ENCODE measurements at places on chromosomes 7 and 10.

DNA sequence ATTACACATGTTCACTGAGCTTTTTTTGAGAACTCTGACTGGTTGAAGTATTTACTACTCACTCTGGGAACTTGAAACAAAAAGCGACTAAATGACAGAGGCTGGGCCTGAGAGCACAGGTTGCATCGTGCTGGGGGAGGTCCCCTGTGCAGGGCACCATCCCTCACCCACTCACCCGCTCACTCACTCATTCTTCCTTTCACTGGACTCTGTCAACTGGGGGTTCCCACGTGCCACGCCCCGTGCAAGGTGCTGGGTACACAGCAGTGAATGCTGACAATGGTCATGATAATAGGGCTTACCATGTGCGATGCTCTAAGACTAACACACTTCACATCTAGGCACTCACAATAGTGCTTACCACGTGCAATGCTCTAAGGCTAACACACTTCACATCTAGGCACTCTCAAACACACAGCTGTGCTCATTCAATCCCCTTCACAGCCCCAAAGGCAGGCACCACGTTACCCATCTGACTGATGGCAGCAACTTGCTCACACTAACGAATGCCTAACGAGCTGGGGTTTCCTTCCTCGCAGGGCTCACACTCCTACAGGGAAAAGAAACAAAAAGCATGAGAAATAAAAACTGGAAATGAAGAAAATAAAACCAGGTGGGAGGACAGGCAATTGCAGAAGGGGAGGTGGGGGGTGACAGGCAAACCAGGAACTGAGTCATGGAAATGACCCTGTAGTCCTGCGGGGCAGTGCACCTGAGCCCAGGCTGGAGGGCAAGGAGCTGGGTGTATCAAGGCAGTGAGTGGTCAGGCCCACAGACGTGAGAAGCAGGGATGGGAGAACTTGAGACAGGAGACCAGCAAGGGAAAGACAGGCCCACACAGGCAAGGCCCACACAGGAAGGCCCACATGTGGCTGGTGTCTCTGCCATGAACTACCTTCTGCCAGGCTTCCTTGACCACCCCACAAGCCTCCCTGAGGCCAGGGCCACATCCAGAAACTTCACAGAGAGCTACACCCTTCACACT, 147.0 kb upstream of the FAM20C start:
- DNase-seq, result no peak

GRCh38 chr7:23205909-23206767, 24.3 kb downstream of the NUP42 start:
- DNase-seq, result no peak

GRCh38 chr7:133345690-133346421, 93.0 kb downstream of the EXOC4 start:
- DNase-seq, result no peak

- no peak for DNase-seq
Observed at GRCh38 chr10:71243756-71244395, 31.5 kb downstream of the UNC5B start.

GRCh38 chr7:76089865-76090475, 42.1 kb downstream of the MDH2 start:
- DNase-seq, result no peak

GRCh38 chr10:104906112-104906511, 265.0 kb downstream of the SORCS3 start:
- DNase-seq, result no peak

GRCh38 chr7:44645254-44645653, 38.8 kb downstream of the OGDH start:
- no peak for DNase-seq

- DNase-seq, result no peak
Observed at GRCh38 chr10:102152545-102152890, 329 bp downstream of the NOLC1 start.

GRCh38 chr10:128808921-128809440, 658.1 kb upstream of the MGMT start:
- no peak for DNase-seq

- DNase-seq, result no peak
Observed at GRCh38 chr7:135341049-135341448, 107.4 kb downstream of the STRA8 start.

DNA sequence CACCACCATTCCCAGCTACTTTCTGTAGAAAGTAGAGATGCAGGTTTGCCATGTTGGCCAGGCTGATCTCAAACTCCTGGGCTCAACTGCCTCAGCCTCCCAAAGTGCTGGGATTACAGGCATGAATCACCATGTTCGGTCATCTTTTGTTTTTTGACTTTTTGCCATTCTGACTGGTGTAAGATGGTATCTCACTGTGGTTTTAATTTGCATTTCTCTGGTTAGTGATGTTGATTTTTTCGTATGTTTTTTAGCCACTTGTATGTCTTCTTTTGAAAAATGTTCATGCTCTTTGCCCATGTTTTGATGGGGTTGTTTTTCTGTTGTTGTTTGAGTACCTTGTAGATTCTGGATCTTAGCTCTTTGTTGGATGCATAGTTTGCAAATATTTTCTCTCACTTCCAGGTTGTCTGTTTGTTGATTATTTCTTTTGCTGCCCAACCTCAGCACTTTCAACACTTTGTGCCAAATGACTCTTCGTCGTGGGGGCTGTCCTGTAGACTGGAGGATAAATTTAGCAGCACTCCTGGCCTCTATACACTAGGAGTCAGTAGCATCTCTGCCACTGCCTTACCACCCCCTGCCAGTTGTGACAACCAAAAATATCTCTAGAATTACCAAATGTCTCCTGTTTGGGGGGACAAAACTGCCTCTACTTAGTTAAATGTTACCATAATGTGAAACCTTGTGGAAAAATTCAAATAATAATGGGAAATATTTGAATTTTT, 6.5 kb upstream of the CPED1 start:
- DNase-seq, result no peak

DNA sequence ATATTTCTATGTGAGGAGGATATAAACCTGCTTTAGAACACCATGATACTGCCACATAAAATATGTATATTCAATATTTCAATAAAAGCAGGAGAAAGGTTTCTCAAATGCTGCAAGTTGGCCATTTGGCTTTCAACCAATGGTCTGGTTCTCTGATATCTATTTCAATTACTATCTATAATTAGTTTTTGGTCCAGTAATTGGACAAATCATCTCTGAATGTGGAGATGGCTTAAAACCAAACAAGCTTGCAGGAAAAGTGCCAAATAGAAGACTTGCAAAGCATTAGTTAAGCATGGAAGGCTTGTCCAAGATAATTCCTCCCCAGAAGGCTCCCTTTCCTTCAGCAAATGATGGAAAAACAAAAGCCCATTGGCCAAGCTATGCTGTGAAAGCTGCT, 140.1 kb downstream of the CPEB3 start:
- no peak for DNase-seq

DNA sequence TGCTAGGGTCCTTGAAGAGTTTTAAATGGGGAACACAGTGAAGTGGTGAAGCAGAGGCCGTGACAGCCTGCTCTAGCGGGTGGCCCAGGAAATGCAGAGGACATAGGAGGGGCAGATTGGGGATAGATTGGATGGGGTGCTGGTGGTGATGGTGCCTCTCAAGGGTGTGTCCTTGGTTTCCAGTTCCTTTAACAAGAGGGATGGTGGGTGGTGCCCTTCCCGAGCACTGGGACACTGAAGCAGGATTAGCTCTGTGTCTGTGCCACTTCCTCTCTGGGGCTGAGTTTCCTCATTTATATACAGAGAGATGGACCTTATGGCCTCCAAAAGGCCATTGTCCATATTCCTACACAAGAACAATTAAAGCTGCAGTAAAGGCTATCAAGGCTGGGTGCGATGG, 285.5 kb downstream of the TCF7L2 start:
- no peak for DNase-seq

GRCh38 chr7:136033413-136034031, 56.4 kb upstream of the MTPN start:
- no peak for DNase-seq

GRCh38 chr10:25530306-25530705, 355.5 kb downstream of the GPR158 start:
- DNase-seq, result no peak

DNA sequence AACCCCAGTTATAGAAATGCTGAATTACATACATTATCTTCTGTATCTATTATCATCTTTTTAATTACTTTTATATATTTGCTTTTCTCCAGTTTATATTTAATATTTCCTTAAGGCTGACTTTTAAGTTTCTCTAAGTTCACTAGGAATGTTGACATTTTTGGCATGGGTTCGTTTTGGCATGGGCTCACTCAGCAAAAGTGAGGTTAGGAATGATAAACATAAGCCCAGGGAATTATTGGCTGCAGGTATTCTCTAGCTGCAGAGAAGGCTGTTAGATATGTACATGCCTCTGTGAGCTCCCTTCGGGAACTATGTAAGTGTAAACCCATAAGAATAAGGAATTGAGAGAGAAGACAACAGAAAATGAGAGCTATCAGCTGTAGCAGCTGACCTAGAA, 63.6 kb upstream of the RAB18 start:
- DNase-seq, result no peak

- DNase-seq, result no peak
Observed at GRCh38 chr7:386385-386784, 96.4 kb downstream of the FOXL3 start.

DNA sequence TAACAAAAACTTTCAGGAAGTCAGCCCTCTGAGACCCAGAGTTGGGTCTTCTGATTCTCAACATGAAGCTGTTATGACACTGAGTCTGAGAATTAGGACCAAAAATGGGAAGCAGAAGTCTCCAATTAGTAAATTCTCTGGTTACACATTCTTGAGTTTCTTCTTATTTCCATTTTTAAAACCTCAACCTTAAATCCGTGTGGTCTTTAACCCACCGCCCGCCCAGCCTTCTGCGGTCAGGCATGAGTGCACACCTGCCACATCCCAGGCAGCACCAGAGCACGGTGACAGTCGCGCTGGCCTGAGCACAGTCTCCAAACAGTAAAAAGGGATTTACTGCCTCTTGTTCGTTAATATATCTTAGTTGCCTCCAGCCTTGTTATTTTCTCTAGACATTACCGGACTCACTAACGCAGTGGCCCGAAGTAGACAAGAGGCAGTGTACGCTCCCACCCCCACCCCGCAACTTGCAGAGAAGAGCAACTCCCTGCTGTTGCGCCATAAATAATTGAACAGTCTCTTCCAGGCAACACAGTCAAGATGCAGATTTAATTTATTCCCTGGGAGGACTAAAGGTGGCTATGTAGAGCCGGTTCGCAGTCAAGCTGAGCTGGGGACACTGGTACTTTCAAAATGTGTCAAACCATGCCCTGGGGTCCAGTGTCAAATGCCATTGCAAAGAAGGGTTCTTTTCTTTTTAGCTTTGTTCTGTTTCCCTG, 147.0 kb upstream of the CELF2 start:
- DNase-seq, result no peak

GRCh38 chr10:95353123-95353522, 62.3 kb upstream of the PDLIM1 start:
- DNase-seq, result no peak

GRCh38 chr10:99619851-99620710, at the start of gene SLC25A28:
SLC25A28 (minus strand) TSS chr10:99620439; CDS start chr10:99620335, 104 bp downstream.
- DNase-seq, result peak; percentile 100

- DNase-seq, result no peak
Observed at GRCh38 chr7:21261627-21262594, 166.0 kb upstream of the SP4 start.

DNA sequence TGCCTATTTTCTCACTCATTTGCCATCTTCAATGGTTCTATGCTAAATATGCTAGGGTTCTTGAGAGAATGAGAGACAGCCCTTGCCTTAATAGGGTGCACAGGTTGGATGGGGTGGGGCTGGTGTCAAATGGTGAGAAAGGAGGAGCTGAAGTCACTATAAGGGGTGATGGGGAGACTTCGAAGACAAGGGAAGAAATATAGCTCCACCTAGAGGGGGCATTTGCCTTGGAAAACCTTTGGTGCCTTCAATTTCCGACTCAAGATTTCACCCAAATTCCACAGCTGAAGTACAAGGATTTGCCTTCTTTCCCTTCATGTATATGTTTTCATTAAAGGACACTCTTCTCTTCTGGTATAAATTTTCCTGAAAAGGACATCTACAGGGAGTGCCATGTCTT, 5.6 kb downstream of the PTN start:
- no peak for DNase-seq

- DNase-seq, result no peak
Observed at GRCh38 chr7:24788961-24789576, 31.8 kb upstream of the GSDME start.

DNA sequence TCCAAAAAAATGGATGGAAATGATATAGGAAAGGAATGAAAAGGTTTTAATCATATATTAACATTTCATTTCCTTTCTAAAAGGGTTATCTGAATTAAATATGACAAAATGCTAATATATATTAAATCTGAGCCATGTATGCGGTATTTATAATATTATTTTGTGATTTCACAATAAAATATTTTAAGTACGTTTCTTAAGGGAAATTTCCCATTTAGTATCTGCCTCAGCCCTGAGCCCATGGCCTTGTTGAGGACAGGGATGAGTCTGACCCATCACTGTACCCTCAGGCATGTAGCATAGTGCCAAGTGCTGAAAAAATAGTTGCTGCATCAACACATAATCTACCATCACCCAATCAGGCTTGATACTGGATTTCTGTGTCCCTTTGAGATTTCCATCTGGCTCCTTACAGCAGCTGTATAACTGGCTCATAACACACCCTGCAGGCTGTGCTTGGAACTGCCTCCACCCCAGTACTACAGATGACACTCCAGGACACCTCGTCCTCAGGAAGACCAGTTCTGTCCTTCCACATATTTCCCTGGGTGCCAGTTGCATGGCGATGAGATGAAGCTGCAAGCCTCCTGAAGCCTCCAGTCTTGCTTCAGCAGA, 59.4 kb upstream of the ASAH2 start:
- DNase-seq, result no peak

DNA sequence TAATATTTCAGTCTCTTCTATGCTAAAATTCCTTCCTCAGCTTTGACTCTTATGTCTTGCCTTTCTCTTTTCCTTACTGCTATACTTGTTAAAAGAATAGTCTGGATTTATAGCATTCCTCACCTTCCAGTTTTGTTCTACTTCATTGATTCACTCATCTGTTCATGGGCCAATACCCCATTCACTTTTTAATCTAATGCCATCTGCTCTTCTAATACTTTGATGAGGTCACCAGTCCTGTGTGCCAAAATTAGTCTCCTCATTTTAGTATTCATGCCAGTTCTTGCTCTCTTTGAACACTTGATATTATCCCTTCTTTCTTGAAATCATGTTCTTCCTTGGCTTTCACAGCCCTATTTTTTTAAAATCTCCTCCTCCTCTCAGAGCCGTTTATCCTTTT, 19.3 kb downstream of the STK17A start:
- no peak for DNase-seq

- no peak for DNase-seq
Observed at GRCh38 chr10:19606968-19607367, 209.3 kb upstream of the PLXDC2 start.

All from NCI-H1436 treated with DMSO at 0.1 percent for 48 hours (cell line).